Cerebellar nuclear complex (tissue), 1 donor: ENCODE measurements at places on chromosomes 11 and 22.

DNA sequence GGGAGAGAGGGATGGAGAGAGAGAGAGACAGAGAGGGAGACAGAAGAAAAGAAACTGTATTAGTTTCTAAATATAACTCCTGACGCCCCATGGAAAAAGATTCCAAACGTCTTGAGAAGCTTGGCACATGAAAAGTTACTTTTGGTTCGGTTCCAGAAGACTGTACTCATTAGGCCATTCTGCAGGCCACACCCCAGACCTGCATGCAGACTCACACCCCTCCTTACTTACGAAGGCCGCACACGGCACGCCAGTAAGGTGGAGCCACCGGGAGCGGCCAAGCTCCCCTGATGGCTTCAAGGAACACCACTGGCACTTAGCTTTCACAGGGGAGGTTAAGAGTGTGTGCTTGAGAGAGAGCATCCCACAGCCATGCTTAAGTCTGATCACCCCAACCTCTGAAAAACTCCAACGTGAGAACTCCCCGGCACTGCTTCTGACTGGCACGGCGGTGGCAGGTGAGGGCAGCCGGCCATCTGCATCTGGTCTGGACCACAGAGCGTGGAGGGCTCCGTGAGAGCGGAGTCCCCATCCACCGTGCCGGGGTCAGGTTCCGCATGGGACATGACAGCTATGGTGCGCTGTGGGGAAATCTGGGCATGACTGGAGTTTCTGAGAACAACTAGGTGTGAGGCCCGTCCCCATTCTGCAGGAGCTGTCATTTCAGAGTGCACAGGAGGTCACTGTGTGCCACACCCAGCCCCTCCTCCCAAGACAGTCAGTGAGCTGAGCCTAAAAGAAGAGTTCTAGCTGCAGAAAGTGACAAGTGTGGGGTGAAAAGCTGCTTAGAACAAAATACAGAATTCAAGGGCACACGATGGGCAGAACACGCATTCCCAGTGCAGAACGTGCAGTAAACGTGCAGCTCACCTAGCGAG is 62.4 kb downstream of the MYH9 start:
- no peak for DNase-seq

DNA sequence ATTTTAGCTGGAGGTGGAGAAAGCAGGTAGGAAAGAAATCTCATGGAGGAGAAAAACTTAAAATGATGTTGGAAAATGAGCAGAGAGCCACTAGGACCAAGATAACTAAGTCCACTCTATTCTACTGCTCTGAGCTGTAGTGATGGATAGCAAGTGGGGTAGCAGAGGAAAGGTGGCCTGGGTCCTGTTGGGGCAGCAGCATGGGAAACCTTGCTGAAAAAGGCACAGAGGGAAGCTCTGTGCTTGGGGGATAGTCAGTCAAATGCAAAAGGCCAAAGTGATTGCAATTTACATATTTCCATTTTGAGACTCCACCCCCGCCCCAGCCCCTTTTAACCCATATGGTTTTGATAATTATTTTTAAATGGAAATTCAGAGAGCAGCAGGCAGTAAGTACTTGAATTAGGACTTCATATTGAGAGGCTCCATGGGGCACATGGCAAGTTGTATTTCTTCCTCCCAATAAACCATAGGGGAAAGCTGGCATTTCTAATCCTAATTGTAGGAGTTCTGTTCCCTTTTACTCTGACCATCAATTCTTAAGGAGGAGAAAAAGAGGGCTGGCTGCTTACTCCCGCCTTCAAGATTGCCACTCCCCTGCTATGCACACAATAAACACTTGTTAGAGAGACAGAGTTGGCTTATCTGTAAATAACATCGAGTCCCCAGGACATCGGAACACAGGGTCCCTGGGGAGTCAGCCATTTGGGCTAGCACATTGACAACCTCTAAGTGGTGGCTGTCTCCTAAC is 1341.5 kb upstream of the TENM4 start:
- no peak for DNase-seq

DNA sequence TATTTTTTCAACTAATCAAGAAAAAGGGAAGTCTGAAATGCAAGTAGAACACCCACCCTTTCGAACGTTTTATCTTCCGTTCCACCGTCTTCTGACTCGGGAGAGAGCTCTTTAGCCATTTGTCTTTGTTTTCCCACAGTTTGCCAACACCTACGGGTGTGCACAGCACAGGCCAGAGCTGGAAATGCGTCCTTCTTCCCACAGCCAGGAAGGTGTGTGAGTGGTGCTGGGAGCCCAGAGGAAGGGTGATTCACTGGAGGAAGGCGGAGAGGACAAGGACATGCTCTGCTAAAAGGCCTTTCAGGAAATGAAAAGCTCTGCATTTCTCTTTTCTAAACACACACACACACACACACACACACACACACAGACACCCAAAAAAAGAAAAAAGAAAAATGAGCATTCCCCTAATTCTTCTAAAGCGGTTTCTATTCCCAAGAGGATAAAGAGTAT is 18.5 kb downstream of the ENDOD1 start:
- peak; percentile 59 for DNase-seq

DNA sequence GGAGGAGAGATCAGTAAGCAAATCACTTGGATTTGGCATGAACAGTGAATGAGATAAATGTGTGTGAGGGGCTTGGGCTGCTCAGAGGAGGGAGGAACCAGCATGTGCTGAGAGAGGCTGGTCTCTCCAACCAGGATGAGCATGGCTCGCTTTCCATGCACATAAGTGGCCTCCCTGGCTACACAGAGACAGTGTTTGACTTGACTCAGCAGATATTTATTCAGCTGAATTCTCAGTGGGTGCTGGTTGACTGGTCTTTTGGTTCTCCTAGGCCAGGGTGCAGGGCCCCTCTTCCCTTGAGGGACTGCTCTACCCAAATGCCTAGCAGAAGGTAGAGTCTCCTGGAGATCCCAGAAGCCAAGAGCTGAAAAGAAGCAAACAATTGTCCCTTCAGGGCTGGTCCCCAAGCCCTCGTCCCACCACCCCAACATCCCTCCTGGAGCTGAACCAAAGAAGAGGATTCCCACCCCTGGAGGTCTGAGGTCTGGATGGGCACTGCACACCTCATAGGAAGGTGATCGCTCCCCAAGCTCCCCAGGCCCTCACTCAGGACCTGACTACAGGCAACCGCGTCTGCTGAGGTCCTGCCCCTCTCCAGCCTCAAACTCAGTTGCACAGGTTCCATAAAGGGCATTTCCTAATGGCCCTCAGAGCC is 3.3 kb upstream of the TRIM29 start:
- no peak for DNase-seq

DNA sequence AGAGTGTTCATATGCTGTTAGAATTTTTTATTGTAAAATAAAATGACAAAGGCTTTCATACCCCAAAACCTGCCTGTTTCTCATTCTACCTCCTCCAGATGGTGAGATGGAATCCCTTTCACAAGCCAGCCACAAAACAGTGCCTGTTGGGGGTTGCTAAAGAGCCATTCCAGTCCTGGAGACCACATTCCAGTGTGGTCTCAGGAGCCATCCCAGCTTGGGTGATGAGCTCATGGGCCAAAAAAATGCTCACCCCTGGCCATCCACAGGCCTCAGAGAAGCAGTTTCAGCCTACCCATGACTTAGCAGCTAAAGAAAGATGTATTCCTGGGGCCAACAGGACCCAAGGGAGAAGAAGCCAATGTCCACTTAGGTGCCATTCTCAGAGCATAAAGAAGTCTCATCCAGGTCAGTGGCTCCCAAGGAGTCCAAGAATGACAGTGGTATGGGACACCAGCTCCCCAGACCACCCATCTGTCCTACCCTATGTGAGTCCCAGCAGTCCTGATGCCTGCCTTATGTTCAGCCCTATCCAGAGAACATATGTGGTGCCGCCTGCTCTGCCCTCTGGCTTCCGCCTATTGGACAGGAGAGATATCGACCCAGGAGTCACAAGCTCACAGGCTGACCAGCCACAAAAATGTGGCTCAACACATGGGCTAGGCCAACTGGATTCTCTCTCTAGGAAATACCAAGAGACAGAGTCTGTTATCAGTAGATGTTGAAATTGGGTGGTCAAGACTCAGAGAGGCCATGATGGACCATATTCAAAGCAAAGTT is 26.4 kb downstream of the C11orf91 start:
- no peak for DNase-seq

DNA sequence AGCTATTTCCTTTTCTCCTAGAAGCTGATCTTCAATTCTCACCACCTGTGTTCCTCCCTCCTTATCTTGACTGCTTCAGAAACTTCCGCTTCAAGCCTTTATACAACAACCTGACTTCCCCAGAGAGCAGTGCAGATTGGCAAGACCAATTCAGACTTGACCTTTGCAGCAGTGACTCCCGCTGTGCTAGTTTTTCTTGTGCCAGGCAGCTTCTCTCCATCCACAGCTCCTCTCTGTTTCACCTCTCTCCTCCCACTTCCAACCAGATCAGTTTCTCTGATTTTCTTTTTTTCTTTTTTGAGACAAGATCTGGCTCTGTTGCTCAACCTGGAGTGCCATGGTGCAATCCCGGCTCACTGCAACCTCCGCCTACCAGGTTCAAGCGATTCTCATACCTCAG is 74.3 kb downstream of the GRAMD1B start:
- DNase-seq, result peak; percentile 23

- no peak for DNase-seq
These were observed 53.2 kb downstream of the NAT10 start for GRCh38 chr11:34158661-34159060.

DNA sequence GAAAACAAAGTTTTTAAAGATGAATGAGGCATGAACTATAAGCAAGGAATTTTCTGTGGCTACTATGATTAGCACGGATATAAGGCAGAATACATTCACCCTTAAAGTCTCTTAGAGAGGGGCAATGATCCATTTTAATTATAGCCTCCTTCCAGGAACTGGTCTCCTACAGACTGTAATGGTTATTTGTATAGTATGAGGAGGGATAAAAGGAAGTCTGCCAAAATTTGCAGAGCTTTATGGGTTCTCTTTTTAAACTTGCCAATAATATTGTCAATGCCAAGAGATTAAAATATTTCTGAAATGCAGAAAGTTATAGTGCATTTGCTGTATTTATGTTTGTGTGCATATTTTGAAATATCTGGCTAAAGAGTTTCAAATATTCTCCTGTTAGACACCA is 271.4 kb upstream of the LUZP2 start:
- no peak for DNase-seq

- DNase-seq, result no peak
These were observed 24.6 kb upstream of the P2RY2 start for GRCh38 chr11:73193251-73194033.

- no peak for DNase-seq
These were observed 76.9 kb downstream of the BCR start for GRCh38 chr22:23256986-23257888.

GRCh38 chr11:123578778-123579481 is 75.5 kb downstream of the SCN3B start:
- no peak for DNase-seq

DNA sequence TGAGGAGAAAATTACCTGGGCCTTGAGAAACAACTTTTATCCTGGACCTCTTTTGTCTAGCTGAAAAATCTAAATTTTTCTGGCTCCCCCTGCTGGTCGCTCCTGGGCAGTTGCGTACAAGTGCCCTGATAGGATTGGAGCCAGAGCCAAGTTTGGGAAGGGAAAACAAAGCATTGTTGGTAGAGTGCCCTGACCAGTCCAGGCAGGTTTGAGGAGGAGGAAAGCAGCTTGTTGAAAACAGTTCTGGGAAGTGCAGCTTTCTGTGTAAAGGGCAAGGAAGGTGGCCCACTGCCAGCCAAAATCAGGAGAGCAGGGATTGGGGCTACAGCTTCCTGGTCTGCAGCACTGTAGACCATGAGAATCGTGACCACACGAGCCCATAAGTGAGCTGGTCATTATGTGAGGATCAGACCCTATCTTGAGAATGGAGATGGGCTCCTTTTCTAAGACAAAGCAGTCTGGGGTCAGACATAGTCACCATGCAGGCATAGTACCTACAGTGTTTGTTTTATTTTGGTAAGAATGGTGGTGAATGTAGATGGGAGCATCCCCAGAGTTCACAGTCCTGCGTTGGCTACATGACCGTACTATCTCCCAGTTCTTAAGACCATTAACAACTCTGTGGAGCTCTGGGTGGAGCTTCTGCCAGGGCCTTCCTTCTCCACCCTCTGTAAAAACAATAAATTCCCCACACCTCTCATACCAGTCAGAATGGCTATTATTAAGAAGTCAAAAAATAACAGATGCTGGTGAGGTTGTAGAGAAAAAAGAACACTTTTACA is 21.3 kb upstream of the PIK3IP1 start:
- DNase-seq, result peak; percentile 54

GRCh38 chr11:116911976-116912734 is 74.7 kb upstream of the APOA1 start:
- no peak for DNase-seq

GRCh38 chr22:31102441-31103081 is 4.8 kb downstream of the SELENOM start:
- no peak for DNase-seq

DNA sequence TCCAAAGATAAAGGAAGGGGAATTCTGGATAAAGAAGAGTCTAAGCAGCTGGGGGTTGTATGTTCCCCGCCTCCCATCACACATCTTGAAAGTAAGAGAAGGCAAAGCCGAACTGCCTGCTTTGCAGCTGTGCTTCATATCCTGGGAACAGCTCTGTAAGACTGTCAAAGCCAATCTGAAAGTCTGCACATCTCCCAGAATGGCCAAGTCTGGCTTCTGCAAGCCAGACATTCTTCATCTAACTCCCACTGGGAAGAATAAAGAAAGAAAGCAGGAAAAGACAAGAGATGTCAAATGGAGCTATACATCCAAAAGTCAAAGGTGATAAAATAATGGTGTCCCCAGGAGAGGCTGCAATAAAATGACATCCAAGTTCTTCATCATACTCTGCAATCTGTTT is 15.4 kb downstream of the MORC2 start:
- no peak for DNase-seq

- no peak for DNase-seq
These were observed 683 bp downstream of the PLA2G6 start for GRCh38 chr22:38180841-38181452.

DNA sequence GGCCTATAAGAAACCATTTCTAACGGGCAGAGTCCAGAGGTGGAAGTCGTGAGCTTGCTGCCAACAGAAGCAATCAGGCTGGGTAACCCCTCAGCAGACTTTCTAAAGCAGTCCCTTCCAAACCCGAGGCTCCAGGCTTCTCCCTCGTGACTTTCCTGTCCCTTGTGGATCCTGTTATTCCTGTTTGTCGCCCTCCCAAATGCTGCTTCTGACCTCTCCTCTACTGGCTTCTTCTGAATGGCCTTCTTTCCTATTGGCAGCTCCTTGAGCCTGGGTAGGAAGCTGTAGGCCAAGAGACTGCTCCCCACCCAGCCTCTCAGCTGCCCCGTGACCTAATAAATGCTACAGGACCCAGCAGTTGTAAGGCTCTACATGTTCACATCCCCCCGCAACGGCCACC is 35.0 kb downstream of the MAFF start:
- no peak for DNase-seq
